ENCODE measurements at places on chromosomes 11 and 22.
A peak's percentile ranks its signal among the peaks of the same experiment; 100 is the strongest.

- DNase-seq: no peak
Measured at GRCh38 chr22:33272180-33272579, 214.0 kb upstream of the SYN3 start.

DNA sequence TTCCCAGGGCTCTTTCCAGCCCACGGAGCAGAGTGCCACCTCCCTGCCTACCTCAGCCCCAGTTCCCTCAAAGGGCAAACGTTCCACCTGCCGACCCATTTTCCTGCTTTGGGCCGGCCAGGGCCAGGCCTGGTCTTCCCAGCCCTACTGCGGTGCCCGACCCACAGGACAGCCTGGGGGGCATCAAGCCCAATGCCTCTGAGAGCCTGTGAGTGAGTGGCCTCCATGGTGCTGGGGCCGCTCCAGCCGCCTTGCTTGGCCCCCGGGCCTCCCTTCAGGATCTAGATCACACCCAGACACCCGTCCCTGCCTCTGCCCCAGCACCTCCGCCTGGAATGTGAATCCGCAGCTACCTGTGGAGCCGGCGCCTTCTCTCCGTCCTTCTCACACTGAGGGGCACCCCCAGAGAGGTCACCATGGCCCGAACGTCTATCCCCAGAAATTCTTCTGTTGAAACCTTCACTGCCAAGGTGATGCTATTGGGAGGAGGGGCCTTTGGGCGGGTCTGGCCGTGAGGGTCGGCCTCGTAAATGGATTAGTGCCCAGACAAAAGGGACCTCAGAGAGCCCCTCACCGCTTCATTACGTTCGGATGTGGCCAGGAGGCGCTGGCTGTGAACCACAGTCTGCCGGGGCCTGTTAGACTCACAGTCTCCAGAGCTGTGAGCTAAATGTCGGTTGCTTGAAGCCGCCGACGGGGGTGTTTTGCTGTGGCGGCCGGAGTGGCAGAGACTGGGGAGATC is 36.2 kb upstream of the BRSK2 start:
- DNase-seq: no peak

DNA sequence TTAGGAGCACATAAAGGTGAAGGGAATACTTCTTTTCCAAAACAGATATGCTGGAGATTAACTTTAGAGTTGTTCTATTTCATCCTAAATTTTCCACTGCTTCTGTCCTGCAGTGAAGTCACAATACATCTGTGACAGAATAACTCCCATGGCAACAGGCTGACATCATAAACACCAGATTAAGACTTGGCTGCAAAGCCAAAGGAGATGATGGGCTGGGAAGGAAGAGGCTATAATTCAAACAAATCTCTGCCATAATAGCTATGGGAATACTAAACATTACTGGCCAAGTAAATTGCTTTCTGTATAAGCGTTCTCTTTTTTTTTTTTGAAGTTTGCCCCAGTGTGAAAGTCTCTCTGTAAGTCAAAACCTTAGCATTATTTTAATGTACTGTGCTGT is 107.7 kb downstream of the CADM1 start:
- DNase-seq: no peak

DNA sequence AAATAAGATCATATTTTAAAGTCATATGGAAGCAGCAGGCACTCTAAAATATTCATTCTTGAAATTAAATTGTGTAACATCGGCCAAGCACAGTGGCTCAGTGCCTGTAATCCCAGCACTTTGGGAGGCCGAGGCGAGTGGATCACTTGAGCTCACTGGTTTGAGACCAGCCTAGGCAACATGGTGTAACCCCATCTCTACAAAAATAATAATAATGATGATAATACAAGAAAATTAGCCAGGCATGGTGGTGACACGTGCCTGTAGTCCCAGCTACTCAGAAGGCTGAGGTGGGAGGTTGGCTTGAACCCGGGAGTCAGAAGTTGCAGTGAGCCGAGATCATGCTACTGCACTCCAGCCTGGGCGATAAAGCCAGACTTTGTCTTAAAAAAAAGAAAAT is 77.4 kb downstream of the TRIM29 start:
- no peak for DNase-seq

- no peak for DNase-seq
Measured at GRCh38 chr11:1574238-1574932, 2.3 kb upstream of the DUSP8 start.

DNA sequence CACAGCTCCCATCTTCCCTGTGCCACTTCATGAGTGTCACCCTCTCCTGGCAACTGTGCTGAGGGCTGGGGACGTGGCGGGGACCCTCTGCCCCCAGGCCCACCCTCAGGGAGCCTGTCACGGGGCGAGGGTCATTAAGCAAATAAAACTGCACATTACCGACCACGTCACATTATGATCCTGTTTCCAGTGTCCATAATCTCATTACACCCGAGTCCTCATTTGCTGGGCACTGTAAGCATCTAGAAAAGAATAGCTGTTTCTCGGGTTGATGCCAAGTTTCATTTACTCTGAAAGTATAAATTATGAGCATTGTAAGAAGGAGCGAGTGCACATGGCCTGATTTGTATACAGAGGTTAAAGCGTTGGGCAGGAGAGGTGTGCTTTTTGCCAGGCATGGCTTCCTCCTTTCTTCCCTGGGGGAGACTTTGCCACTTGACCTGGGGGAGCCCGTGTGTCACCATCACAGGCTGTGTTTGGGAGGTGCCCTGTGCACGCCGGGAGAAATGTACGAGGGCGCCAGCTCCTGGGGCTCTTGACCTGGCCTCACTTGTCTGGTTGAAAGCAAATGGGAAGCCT is 50.5 kb downstream of the LRP5 start:
- DNase-seq: no peak

DNA sequence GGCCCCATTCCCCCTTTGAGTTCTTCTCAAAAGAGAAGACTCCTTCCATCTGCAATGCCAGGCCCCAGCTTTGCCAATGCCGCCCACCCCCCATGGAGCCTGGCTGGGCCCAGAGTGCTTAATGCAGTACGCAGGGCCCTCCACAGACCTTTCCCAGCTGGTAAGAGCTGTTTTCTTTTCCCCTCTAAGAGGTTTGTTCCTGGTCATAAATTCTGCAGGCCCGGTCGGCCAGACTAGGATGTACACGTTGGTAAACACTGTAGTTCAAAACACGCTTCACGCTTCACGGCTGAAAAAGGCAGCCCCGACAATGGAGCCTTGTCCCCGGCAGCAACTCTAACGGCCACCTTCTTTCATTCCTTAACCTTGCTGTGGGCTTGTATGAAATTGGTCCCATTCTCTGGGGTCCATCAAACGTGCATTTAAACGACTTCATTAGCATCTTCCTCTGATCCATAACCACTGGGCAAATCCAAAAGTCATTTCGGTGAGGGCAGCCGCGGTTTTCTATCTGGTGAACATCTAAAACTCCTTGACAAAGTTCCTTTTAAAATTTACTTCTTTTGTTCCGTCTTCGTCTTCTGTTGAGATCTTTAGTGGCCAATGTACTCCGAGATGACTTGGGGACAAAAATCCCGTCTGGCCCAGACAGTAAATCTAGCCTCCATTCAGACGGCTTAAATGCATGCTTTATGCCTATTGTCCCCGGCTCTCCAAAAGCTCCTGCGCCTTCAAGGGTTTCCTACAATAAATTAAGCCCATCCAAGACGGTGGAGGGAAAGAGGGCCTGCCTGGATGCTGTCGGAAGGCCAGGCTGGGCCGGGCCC is 60.0 kb upstream of the MYEOV start:
- no peak for DNase-seq

- DNase-seq: no peak
Measured at GRCh38 chr11:72617080-72617762, 57.0 kb downstream of the PDE2A start.

GRCh38 chr11:117430293-117430955 is 102.8 kb downstream of the CEP164 start:
- no peak for DNase-seq

- DNase-seq: no peak
Measured at GRCh38 chr11:5274395-5274794, 4.7 kb upstream of the HBE1 start.

GRCh38 chr22:19508024-19508776 is 16.0 kb downstream of the CLDN5 start:
- DNase-seq: no peak

DNA sequence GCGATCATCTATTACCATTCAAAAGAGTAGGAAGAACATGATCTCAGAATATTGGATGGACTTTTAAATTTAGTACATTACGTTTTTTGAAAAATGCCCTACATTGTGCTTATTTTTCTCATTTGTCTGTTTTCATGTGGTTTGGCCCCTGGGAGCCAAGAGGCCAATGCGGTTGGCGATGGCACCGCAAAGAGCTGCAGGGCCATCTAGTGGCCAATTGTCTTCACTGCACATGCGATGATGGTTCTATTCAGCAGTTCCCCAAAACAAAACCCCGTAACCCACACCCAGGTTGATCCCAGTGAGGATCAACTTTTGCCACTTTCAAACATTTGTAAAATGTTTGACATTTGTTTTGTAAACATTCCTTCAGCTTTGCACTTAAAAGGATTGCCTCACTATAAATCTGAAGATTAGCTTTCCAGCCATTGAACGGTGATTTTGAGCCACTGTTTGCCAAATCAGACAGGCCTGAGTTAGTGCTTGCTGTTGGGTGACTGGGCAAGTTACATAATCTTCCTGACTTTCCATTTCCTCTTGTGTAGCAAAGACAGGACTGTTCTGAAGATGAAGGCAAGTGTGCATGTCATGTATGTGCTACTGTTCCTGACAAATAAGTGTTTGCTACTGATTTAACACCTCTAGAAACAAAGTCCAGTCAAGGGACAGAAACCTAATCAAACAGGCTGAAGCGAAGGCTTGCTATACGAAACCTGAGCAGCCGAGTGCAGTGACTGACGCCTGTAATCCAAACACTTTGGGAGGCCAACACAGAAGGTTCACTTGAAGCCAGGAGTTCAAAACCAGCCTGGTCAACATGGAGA is 29.2 kb upstream of the XBP1 start:
- DNase-seq: peak; percentile 66

GRCh38 chr22:31106001-31106571 is 1.3 kb downstream of the SELENOM start:
- DNase-seq: no peak

DNA sequence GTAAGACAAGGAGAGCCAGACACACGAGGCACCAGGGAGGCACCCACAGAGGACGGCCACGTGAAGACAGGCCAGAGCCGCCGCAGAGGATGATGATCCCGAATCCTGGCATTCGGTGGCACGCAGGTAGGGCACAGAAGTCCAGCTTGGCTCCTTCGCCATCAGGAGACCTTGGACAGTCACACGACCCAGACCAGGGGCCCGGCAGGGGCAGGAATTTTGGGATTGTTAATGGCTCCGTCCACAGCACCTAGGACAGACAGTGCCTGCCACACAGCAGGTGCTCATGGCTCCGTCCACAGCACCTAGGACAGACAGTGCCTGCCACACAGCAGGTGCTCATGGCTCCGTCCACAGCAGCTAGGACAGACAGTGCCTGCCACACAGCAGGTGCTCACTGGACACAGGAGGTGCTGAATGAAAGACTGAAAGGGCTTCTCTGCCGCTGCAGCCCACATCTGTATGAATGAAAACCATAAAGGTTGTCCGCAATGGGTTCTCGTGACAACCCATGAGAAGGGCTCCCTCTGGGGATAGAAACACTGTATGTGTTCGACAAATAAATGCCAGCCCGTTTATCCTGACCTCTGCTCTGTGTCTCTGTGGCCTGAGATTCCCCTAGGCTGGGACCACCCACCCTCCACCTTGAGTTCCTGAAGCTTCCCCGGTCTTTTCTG is 341.6 kb downstream of the CTTN start:
- no peak for DNase-seq
